ENCODE measurements at places on chromosomes 5 and 9.

DNA sequence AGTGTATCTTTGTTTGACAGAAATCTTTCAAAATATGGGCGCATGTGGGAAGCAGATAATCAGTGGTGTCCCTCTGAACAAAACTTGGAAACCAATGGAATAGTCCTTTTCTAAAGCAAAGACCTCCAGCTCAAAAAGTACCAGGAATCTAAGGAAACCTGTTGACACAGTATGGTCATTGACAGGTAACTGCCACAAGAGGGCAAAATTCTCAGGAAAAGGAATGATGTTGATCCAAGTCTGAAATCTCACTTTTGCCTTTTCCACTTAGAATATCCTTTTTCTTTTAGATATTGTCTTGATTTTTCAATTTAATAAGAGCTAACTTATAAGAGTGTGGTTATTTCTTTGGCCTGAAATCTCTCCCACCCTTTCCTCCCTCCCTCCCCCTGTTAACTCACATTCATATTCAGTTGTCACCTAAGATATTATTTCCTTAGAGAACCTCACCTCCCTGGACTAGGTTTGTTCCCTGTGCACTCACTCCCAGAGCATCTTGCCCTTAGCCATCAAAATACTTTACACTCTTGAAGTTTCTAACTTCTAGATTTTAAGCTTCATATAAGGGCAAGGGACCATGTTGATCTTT, 59.0 kb upstream of the BARX1 start:
- DNase-seq: no peak

- DNase-seq: no peak
These were observed 41.4 kb downstream of the LIFR start for GRCh38 chr5:38515092-38515491.

DNA sequence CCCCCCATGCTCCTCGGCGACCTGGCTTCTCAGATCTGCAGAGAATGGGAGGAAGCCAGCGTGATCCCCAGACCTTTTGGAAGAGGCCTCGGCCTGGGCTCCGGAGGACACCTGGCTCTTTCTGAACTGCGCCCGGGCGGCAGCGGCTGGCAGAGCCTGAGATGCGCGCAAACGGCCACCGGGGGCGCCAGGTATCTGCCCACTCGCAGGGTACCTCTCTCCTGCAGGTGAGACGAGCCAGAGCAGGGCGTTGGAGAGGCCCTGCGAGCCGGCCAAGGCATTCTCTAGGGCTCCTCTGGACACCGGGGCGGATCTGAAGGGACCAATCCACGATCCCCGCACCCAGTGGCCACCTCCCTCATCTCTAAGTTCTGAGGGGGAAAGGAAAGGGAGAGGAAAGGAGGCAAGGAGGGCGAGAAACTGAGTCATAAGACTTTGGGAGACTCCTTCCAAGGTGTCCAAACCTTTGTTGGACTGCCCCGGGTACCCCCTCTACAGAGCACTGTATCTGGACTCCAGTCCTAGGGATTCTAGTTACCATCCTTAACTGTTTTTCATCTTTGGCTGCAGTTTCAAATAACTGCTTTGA, 55.0 kb upstream of the SLC46A2 start:
- DNase-seq: no peak

DNA sequence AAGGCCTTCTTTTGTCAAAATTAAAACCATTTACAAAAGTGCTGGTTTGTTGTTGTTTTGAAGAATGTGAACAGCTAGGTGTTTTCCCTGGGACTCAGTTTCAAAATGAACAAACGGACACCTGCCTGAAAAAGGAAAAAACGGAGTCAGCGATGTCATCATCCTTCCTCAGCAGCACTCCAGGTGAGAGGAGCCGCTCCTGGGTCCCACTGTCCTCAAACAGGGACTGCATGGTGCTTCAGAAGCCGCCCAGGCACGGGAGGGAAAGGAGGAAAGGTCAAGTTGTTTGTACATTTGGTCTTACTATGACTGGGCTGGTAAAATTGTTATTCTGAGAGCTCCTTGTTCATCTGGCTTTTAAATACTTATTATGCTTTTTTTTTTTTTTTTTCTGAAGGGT, 69.0 kb upstream of the ZSWIM6 start:
- DNase-seq: no peak

GRCh38 chr9:133994353-133995011, 2.4 kb upstream of the VAV2 start:
- DNase-seq: peak; percentile 69

DNA sequence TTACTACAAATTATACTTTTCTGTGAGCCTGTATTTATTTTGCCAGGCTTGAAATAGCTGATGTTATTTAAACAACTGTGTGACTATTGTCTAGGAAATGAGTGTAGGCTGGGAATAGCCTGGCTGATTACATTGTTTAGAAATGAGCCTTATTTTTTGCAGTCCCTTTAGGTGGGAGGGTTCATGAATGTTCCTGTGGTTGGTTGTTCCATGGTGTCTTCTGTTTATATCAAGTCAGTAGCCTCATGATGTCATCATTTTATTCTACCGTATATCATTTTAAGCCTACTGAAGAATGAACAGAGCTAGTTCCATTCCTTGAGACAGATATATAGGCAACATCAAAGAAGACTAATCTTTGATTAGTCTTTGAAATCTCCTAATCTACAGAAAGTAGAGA, 53.1 kb downstream of the MAP1B start:
- DNase-seq: no peak

DNA sequence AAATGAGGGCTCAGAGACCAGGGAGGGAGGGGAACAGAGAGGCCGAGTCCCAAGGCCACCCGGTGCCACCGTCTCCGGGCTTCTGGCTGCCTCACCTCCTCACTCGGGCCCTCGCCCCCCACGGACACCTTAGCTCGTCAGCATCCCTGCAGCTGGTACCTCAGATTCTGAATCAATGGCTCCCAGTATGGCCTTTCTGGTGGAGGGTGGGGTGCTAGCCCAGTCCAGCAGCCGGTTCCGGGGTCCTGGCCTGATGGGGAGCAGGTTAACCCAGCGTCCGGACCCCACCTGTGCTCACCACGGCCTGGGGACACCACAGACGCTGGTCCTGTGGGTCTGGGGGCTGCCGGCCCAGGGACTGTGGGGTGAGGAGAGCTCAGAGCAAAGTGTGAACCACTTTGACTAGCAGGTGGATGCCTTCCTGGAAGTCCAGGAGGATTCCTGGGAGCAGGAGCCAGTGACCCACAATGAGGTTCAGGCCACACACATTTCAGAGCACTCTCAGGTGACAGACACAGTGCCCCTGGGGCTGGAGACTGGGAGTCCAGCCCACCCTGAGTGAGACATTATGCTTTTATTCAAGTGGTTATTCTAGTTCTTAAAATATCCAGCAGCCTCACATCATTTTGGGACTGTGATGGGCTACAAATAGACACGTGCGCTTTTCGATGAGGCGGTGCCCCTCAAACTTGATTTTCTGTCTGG, 53.3 kb downstream of the AHRR start:
- no peak for DNase-seq

DNA sequence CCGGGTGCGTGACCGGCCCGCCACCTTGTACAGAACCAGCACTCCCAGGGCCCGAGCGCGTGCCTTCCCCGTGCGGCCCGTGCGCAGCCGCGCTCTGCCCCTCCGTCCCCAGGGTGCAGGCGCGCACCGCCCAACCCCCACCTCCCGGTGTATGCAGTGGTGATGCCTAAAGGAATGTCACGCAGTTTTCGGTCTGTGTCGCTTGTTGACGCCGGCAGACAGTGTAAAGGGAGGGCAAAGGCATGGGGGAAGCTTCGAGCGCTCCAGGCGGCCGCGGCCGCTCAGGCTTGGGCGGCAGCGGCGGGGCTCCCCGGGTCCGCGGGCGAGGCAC, 1.3 kb downstream of the LRRC26 start:
- DNase-seq: no peak

GRCh38 chr9:110874963-110875674, 163.2 kb downstream of the LPAR1 start:
- DNase-seq: peak; percentile 17

DNA sequence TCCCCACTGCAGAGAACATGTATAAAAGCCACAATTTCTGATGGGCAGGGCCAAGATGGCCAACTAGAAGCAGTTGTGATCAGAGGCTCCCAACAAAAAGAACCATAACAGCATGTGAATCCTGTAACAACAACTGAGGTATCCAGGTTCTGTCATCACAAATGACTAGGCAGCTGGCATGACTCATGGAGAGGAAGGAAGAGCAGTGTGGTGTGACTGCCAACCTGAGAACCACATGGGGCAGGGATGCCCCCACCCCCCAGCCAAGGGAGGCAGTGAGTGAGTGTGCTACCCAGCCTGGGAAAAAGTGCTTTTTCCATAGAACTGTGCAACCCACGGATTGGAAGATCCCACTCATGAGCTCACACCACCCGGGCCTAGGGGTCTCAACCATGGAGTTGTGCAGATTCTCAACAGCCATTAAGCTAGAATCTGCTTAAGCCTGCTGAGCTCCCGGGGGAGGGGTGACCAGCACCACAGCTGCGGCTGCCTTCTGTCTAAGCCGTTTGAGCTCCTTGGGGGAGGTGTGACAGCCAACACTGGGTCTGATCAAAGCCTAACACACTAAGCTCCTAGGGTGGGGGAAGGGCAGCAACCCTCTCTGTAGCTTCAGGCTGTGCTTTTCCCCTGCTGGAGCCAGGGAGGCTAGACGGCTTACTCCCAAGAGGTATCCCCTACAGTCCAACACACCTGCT, 80.1 kb upstream of the DMAC1 start:
- DNase-seq: no peak

DNA sequence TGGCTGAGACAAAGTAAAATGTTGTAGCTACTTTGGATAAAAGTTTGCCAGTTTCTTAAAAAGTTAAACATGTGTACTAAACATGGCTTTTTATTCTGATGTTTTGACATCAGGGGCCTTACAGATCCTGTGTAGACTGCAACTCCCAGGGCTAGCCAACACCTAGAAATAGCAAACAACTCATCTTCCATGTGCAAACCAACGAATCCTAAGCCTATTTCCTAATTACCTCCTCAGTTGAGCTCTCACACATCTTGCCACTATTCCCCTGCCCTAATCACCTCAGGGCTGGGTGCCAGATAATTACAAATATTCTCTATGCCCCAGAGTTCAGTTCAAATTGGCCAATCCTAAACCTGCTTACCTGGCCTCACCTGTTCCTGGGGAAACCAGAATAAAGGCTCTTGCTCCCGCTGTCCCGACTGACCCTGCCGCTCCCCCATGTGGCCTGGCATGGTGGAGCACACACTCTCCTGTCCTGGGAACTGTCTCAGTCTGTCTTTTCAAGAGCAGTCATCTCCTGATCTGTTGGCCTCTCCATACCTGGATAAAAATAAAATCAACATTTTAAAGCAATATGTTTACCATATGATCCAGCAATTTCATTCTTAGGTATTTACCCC, 37.1 kb upstream of the FAM169A start:
- peak; percentile 5 for DNase-seq

DNA sequence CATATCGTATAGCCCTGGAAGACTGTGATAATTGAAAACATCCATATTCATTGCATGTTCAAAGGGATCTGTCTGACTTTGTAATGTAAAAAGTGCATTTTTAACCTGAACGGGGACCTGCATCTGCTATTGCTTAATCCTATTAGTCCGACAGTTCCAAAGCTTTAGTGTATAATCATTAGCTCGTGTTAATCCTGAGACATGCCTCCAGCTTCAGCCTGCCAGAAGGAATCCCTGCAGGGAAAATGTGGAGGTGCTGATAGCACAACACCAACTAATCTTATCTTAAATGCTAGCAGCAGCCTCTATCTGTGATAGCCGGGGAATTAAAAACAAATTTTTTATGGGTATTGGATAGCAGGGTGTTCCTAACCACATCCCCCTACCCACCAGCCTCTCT, 495.2 kb downstream of the TLE4 start:
- no peak for DNase-seq

- no peak for DNase-seq
These were observed 110.0 kb upstream of the SPOCK1 start for GRCh38 chr5:137609127-137609526.

DNA sequence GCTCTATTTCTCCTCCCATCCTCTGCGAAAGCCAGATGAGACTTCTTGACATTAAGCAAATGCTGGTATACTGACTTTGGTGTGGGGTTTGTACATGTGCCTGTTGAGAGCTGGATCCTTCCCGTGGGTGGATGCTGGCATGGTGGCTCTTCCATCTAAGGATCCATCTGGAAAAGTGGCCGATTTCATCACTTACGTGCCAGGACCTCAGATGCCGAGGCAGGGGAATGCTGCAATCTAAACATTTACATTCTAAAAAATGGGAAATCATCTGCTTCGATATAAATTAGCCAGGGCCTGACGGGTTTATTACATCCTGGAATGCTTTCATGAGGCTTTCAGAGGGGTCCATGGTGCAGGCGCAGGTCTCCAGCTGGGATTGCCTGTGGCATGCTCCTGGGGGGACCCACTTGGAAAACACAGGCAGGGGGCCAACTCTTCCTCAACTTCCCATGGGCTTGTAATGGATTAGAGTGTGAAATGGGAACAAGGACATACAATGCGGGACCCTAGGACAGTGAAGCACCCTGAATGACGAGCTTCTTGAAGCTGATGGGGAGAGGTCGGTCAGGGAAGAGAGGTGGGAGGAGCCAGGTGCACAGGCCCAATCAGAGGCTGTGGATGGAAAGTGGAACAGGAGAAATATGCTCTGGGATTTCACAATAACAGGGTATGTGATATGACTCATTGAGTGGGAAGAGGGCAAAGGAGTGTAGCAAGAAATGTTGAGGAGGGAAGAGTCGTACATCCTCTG, 105.5 kb upstream of the PITX1 start:
- no peak for DNase-seq

DNA sequence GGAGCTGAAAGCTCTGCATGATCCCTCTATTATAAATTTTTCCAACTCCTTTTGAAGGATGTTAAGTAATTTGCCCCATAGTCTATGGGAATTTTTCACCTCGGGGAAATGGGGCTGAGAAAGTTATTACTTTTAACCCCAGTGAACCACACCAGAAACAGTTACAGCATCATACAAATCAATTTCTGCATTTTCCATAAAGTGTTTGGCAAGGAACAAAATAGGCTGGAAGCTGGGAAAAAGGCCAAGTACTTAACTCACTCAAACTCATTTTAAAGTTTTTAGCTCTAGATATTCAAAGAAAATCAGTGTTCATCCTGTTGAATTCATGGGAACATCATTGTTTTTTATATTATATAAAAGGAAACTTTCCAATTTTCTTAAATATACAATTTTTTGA, 160.9 kb downstream of the SH3GL2 start:
- no peak for DNase-seq

- no peak for DNase-seq
These were observed 132.7 kb downstream of the GNAQ start for GRCh38 chr9:77898864-77899263.

DNA sequence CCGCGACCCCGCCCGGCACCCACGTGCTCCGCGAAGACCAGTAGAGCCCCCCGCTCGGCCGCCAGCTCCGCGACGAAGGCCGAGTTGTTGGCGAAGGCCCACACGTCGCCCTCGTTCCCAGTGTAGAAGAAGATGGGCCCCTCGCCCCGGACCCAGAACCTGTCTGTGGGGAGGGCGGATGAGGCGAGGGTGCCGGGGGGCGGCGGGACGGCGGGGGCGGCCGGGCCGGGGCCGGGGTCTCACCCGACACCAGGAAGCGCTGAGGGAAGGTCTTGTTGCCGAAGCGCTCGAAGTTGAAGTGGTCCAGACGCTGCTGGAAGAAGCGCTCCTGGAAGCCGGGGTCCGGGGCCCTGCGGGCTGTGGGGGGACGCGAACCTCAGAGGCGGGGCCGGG, 317 bp downstream of the DPP7 start:
- no peak for DNase-seq

GRCh38 chr5:15566306-15566705, 66.3 kb downstream of the FBXL7 start:
- DNase-seq: no peak

GRCh38 chr5:160602744-160603143, 181.1 kb downstream of the PTTG1 start:
- DNase-seq: no peak

GRCh38 chr5:63401436-63402046, 560.7 kb downstream of the HTR1A start:
- DNase-seq: no peak

Measured in CD4-positive, alpha-beta T cell (primary cell).